ENCODE measurements at places on chromosomes 1 and 21.

GRCh38 chr1:43821471-43821870 lies 112.1 kb upstream of the ARTN start:
- DNase-seq: no peak

DNA sequence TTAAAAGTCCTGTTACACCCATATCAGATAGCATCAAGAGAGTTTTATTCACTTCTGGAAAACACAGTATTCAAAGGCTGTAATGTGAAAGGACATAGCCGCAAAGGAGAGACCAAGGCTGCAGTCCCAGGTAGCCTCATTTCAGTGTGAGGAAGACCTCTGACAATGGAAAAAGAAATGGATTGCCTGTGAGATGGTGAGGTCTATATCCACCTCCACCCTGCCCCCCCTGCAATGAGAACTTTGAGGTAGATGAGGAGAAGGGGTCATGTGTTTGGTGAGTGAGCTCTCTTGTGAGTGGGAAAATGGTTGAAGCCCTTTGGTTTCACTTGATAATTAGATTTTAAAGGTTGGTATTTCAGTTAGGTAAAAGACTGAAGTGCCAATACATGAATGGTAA lies 3.5 kb downstream of the MRPS6 start:
- DNase-seq: no peak

DNA sequence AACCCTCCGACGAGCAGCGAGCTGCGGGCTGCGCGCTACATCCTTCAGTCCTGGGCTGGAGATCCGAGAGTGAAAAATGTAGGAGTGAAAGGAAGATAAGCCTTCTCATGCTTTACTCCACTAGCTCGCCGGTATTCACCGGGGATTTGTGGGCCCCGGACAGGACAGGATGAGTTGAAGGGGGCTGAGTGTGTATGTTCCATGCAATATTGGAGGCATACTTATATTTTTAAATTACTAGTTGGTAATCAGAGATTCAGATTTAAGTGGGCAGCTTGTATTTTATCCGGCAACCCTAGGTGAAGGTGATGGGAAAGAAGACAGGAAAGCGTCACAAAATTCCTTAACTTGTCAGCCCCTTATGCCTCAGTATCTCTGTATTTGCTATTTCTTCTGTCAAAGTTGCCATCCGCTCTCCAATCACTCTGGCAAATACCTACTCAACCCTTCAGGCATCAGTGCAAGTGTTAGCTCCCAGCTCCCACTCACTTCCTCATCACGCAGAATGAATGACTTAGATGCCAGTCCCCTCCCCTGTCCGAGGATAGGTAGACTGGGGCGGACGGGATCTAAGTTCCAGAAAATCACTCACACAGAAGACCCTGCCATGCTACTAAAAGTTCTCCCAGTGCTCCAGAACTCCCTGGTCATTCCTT lies 503 bp upstream of the PIGM start:
- DNase-seq: peak; percentile 20

DNA sequence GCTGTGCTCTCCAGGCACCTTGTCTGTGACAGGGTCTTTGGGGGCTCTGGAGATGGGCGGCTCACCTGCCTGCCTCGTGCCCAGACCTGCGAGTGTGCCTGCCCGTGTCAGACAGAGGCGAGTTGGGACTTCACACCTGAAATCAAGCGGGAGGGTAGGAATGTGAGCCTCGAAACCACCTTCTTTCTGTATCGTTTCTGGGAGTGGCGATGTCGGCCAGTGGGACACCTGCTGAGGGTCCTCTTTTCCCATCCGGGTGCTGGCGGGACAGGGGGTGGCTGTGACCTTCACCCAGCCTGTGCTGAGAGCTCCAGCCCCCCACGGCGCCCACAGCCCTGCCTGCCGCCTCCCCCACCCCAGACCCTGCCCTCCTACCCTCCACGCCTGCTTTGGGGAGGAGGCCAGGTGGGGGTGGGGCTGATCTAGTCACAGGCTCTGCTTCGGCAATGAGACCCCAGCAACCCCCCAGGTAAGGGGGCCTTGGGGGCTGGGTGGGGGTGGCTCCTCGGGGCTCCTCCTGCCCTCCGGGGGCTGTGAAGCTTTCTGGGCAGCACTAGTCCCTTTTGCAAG lies 15.6 kb upstream of the FAAP20 start:
- no peak for DNase-seq

- DNase-seq: no peak
Measured at GRCh38 chr1:205800427-205800826, 12.6 kb downstream of the SLC41A1 start.

DNA sequence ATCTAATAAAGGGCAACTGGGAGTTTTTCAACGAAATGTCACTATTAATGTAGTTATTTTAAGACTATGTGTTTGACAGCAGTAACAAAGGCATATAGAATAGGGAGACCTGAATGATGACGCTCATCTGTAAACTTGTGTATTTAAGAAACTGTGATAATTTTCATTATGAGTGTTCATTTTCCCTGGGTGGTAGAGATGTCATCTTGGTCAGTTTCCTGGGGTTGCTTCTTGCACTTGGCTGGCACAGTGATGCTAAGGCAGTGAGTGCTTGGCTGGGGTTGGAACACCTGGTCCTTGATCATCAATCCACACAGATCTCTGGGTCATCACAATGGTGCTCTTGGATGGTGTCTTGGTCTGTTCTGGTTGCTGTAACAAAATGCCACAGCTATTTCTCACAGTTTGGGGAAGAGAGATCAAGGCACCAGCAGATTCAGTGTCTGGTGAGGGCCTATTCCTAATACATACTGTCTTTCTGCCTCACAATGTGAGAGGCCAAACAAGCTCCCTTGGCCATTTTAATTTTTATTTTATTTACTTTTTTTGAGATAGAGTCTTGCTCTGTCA lies 7.9 kb upstream of the SMYD2 start:
- no peak for DNase-seq

- DNase-seq: no peak
Measured at GRCh38 chr21:40011371-40011770, 144.1 kb downstream of the PCP4 start.

All from retina (tissue), 1 donor.